ENCODE measurements at places on chromosomes 5 and 9.

DNA sequence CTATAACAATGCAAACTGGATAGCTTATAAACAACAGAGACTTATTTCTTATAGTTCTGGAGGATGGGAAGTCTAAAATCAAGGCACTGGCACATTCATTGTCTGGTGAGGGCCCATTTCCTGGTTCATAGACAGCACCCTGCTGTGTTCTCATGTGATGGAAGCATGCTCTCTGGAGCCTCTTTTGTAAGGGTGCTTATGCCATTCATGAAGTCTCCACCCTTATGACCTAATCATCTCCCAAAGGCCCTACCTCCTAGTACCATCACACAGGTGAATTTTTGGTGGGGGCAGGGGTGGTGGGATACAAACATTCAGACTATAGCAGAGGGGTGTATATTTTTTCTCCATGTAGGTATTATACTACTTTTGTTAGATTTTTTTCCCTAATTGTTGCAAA lies 92.4 kb downstream of the UNC13B start:
- no peak for DNase-seq

DNA sequence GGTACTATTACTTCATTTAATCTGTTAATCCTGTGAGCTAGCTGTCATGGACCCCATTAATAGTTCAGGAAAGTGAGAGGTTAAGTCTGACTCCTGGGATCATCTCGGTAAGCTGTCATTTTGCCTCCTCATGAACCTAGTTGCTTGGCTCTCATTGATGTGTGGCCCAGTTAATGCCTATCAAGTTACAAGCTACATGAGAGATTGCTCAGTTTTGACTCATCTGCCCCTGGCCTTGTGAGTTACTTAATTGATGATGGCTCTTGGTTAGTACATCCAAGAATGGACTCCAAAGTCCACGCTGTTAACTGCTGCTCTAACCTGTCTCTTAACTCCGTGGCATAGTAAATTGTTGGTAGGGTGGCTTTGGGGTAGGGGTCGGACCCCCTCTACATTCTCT lies 23.9 kb downstream of the LARP1 start:
- no peak for DNase-seq

GRCh38 chr9:13228431-13228830 lies 51.1 kb downstream of the MPDZ start:
- no peak for DNase-seq

DNA sequence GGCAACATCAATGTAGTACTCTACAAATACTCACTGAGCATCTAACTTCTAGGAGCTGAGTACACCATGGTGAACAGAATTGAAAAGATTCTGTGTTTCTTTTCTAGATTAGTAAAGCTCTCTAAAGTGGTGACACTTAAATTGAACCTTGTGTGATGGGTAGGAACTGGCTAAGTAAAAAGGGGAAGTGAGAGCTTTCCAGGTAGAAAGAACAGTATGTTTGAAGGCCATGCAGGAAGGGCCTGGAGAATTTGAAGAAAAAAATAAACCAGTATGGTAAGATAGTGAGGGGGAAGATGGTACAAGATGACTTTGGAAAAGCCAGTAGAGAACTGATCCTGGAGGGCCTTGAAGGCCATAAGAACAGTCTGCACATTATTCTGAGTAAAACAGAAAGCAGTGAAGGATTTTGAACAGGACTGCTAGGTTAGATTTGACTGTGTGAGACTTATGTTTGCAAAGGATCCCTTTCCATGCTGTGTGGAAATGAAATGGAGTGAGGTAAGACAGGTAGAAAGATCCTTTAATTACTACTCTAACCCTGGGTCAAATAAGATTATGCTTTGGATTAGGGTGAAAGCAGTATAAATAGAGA lies 46.7 kb upstream of the UBQLN1 start:
- DNase-seq = no peak

DNA sequence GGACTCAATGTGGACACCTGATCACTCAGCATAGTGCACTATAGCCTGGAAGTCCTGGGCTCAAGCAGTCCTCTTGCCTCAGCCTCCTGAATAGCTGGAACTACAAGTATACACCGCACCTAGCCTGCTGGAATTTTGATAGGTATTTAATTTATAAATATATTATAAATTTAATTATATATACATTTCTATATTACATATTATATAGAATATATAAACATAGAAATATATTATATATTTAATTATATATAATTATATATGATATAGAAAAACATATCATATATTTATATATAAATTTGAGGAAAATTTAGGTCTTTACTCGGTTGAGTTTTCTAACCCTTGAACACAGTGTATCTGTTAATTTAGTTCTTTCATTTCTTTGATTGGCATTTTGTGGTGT lies 15.2 kb upstream of the PSIP1 start:
- DNase-seq = no peak

GRCh38 chr9:111728143-111728542 lies 66.6 kb downstream of the SHOC1 start:
- DNase-seq = no peak

- DNase-seq = no peak
These were observed 87.4 kb upstream of the TBC1D2 start for GRCh38 chr9:98342820-98343210.

- peak; percentile 82 for DNase-seq
These were observed 110.6 kb downstream of the PAM start for GRCh38 chr5:102865510-102866236.

Measured in SK-N-SH (cell line).